ENCODE measurements at places on chromosomes 5 and 9.

- peaks cover 5% of the 10 kb centered on the region for H3K4me1 ChIP-seq
- no peaks in the 10 kb centered on the region for H3K36me3 ChIP-seq
- no peak for DNase-seq
These were observed 21.0 kb downstream of the OSTF1 start for GRCh38 chr9:75109210-75109839.

DNA sequence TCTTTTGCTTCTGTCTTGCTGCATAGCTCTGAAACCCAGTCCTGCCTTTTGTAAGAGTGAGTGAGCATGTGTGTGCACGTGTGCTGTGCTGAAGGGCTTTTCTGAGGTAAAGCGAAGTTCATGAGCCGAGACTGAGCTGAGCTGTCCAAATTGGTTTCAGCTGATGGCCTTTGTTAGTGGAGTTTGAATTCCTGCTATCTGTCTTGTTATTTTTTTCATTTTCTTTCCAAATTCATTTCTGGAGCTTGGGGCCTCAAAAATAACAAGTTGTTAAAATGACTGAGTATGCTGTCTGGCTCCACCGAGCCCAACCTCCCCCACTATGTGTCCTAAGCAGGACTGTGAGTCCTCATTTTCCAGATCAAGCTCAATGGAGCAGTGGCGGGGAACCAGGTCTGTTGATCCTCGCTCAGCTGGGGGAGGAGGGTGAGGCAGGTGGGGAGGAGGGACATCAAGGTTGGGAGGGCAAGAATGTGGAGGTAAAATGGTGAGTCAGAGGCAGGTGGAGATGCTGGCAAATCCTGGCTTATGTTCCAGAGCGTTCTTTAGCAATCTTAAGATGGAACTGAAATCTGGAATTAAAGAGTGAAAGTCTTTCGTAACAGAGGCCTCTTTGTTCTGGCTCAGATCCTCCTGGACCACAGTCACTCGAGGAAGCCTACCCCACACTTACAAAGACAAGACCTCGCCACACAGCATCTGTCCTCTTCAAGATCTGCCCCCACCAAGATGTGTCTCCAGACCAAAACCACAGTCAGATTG lies 63.9 kb downstream of the SREK1 start:
- DNase-seq, result no peak
- H3K36me3 ChIP-seq, result no peaks in the 10 kb centered on the region
- no peak overlapping the region for H3K27ac ChIP-seq
- no peaks in the 10 kb centered on the region for H3K27me3 ChIP-seq

DNA sequence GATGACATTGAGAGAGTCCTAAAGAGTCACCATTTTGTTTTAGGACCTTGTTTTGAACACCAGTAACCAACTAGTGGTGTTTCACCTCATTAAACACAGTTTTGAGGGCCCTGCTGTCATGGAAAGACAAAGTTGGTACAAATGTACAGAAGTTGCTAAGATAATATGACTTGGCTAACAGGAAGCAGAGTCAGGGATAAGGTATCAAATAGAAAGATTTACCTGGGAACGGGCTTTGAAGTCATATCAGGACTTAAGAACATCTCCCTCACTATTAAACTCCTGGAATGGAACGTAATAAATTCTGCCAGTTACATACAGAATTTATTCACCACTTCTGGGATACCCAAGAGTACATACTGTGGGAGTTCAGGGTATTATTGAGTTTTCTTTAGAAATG lies 115.6 kb downstream of the SNCAIP start:
- H3K36me3 ChIP-seq, result no peaks in the 10 kb centered on the region
- H3K4me3 ChIP-seq, result no peak overlapping the region
- no peaks in the 10 kb centered on the region for H3K4me1 ChIP-seq
- no peak overlapping the region for H3K27ac ChIP-seq

GRCh38 chr5:149737355-149737754 lies 7.2 kb downstream of the PPARGC1B start:
- H3K27me3 ChIP-seq, result no peaks in the 10 kb centered on the region
- no peak overlapping the region for H3K4me3 ChIP-seq
- no peak for DNase-seq
- no peaks in the 10 kb centered on the region for H3K36me3 ChIP-seq
- H3K27ac ChIP-seq, result no peak overlapping the region

DNA sequence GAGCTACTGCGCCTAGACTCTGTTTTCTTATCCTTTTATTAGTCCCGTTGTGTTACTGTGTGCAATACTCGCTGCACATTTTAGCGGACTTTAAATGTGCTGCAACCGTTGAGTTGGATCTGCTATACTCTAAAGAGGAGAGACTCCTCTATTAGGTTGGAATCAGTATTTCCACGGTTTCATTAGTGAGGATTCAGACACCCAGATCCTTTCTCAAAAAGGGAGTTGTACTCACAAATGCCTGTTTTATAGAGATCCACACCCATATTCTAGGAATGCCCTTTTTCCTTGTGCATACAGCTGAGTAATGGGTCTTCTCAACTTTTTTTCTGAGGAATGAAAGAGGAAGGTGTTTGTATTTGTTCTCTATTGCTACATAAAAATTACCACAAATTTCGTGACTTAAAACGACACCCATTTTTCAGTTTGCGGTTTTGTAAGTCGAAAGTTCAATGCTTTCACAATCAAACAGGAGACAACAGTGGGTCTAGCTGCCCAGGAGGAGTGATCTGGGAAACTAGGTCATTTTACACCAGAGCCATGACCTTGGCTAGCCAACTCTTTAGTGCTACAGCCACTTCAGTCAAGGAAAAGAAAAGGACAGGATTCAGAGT lies 52.8 kb upstream of the SLC44A1 start:
- no peak overlapping the region for H3K27ac ChIP-seq
- H3K27me3 ChIP-seq, result no peaks in the 10 kb centered on the region
- H3K4me3 ChIP-seq, result no peak overlapping the region
- H3K4me1 ChIP-seq, result no peaks in the 10 kb centered on the region

- H3K27ac ChIP-seq, result no peak overlapping the region
- H3K27me3 ChIP-seq, result no peaks in the 10 kb centered on the region
- DNase-seq, result no peak
- H3K4me3 ChIP-seq, result no peak overlapping the region
- H3K4me1 ChIP-seq, result no peaks in the 10 kb centered on the region
These were observed 86.1 kb downstream of the TMEM167A start for GRCh38 chr5:82991059-82991458.

DNA sequence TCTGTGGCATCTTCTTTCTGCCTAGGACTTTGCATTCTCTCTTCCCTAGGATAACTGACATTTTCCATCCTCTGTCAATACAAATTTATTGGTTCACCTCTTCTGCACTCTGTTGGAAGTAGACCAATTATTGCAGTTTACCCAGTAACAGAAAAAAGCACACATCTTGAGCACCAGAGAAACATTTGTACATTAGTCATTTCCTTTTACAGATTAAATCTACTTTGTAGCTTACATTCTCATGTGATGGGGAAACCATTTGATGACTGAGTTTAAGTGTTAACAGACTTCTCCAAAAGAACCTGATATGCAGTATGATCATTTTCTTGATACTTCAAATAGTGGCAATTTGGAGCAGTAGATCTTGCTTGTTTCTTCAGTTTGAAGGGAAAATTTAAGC lies 1098.8 kb downstream of the DTWD2 start:
- no peaks in the 10 kb centered on the region for H3K4me1 ChIP-seq
- H3K27ac ChIP-seq, result no peak overlapping the region
- no peaks in the 10 kb centered on the region for H3K36me3 ChIP-seq
- no peak overlapping the region for H3K4me3 ChIP-seq
- DNase-seq, result no peak
- H3K27me3 ChIP-seq, result no peaks in the 10 kb centered on the region

- H3K36me3 ChIP-seq, result no peaks in the 10 kb centered on the region
- no peak overlapping the region for H3K4me3 ChIP-seq
- H3K27ac ChIP-seq, result no peak overlapping the region
- DNase-seq, result no peak
- H3K4me1 ChIP-seq, result no peaks in the 10 kb centered on the region
These were observed 67.3 kb upstream of the GRAMD2B start for GRCh38 chr5:126355940-126356339.

- DNase-seq, result peak; percentile 9
- H3K4me3 ChIP-seq, result no peak overlapping the region
- H3K36me3 ChIP-seq, result no peaks in the 10 kb centered on the region
- no peaks in the 10 kb centered on the region for H3K27me3 ChIP-seq
These were observed 4.9 kb upstream of the SCGB3A1 start for GRCh38 chr5:180596115-180596667.

DNA sequence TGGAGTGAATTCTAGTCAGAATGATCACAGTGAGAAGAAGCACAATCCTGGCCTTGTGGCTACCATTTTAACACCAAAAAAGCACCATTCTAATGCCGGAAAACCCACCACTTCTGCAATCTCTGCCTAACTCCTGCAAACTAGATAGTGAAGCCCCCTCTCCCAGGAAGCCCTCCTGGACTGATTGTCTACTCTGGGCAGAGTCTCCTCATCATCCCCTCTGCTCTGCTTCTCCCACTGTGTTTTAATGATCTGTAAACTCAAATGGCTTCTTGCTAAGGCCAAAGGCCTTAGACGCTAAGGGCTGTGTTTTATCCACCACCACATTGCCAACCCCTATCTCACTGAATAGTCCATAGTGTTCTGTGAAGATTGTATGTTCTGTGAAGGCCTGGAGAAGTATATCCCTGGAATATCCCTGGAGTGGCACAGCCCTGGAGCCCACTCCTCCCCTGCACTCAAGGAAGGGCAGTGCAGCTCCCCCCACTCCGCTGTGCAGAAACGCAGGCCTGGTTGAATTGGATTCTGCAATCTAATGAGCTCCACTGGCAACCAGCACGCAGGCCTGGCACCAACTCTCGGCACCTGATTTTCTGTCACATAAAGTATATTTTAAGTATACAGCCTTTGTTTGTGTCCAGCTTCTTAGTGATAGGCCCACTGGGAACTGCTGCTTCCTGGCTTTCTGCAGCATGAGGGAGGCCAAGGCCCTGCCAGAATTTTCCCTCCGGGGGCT lies 126.3 kb downstream of the ATPSCKMT start:
- DNase-seq, result no peak
- no peaks in the 10 kb centered on the region for H3K4me1 ChIP-seq
- no peak overlapping the region for H3K27ac ChIP-seq
- no peaks in the 10 kb centered on the region for H3K36me3 ChIP-seq
- no peak overlapping the region for H3K4me3 ChIP-seq
- H3K27me3 ChIP-seq, result no peaks in the 10 kb centered on the region

GRCh38 chr5:88388476-88389337 lies 120.1 kb upstream of the TMEM161B start:
- no peaks in the 10 kb centered on the region for H3K27me3 ChIP-seq
- H3K27ac ChIP-seq, result no peak overlapping the region
- H3K4me1 ChIP-seq, result no peaks in the 10 kb centered on the region
- DNase-seq, result no peak
- no peaks in the 10 kb centered on the region for H3K36me3 ChIP-seq
- H3K4me3 ChIP-seq, result no peak overlapping the region

GRCh38 chr9:95413793-95414192 lies 96.3 kb upstream of the FANCC start:
- H3K27ac ChIP-seq, result no peak overlapping the region
- no peaks in the 10 kb centered on the region for H3K4me1 ChIP-seq
- H3K4me3 ChIP-seq, result no peak overlapping the region
- H3K36me3 ChIP-seq, result no peaks in the 10 kb centered on the region
- DNase-seq, result no peak

- no peaks in the 10 kb centered on the region for H3K36me3 ChIP-seq
- no peak overlapping the region for H3K27ac ChIP-seq
- peaks cover 18% of the 10 kb centered on the region for H3K4me1 ChIP-seq
- DNase-seq, result no peak
These were observed 3.1 kb downstream of the URM1 start for GRCh38 chr9:128374221-128374675.

- no peaks in the 10 kb centered on the region for H3K36me3 ChIP-seq
- DNase-seq, result no peak
- H3K27ac ChIP-seq, result peak overlapping the region; percentile 76
- H3K27me3 ChIP-seq, result no peaks in the 10 kb centered on the region
- no peaks in the 10 kb centered on the region for H3K4me1 ChIP-seq
These were observed 34.9 kb downstream of the IRF1 start for GRCh38 chr5:132455614-132456115.

- H3K27ac ChIP-seq, result no peak overlapping the region
- no peaks in the 10 kb centered on the region for H3K36me3 ChIP-seq
- H3K4me3 ChIP-seq, result no peak overlapping the region
- no peak for DNase-seq
These were observed 14.3 kb upstream of the FREM1 start for GRCh38 chr9:14924230-14925219.

DNA sequence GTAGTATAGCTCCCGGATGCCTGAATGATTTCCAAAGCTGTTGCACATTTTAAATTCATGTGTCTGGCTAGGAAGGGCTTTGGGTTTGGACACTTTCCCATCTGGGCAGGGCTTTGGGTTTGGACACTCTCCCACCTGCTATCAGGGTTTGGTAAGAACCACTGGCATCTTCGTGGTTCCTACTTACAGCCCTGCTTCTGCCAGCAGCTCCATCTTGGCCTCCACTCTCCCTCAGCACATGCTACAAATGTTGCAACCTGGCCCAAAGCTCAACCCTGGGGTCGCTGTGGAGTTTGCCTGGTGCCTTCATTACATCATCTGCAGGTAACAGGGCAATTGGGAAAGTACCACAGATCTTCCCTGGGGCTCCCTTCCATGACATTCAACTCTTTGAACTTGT lies 3.5 kb downstream of the TMCO6 start:
- H3K27ac ChIP-seq, result no peak overlapping the region
- DNase-seq, result no peak
- H3K4me1 ChIP-seq, result peaks cover 6% of the 10 kb centered on the region
- no peaks in the 10 kb centered on the region for H3K27me3 ChIP-seq
- peaks cover 28% of the 10 kb centered on the region for H3K36me3 ChIP-seq
- no peak overlapping the region for H3K4me3 ChIP-seq

- no peak for DNase-seq
- H3K4me3 ChIP-seq, result no peak overlapping the region
- H3K4me1 ChIP-seq, result peaks cover 4% of the 10 kb centered on the region
- H3K36me3 ChIP-seq, result no peaks in the 10 kb centered on the region
- no peaks in the 10 kb centered on the region for H3K27me3 ChIP-seq
These were observed 119.1 kb upstream of the NR5A1 start for GRCh38 chr9:124626276-124626675.

All from pancreas (tissue), 10 donors.